Effector CD8-positive, alpha-beta T cell (primary cell): ENCODE measurements at places on chromosomes 12 and 14.

- DNase-seq, result no peak
Observed at GRCh38 chr14:24122416-24122815, 7.7 kb upstream of the NRL start.

DNA sequence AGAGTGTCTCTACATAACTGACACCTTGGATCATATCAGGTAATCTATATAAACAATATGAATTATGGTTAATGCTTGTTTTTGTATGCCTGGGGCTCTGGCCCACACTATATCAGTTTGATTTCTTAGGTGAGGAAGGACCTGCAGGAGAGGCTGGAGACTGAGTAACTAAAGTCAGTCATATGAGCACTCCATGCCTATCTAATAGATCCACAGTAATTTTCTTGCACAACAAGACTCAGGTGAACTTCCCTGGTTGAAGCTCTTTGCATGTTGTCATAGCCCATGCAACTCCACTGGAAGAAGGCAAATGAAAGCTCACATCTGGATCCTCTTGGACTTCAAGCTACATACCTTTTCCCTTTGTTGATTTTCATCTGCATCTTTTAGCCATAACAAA is 62.3 kb downstream of the CDK17 start:
- no peak for DNase-seq

DNA sequence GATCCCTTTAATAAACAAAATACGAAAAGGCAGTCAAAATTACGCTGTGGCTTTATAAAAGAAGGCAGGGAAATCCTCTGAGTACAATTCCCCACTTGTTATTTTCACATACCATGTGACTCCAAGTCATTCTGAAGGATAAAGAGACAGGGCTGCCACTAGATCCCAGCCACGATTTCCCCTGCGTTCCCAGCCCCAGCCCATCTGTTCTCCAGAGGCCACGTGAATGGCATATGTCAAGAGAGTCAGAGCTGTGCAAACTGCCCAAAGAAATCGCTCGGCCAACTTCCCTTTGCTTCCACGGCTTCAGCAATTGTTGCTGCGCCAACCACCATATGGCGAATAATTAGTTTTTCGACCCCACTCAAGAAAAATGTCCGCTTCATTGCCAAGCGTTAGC is 161.3 kb downstream of the C12orf42 start:
- DNase-seq, result no peak

DNA sequence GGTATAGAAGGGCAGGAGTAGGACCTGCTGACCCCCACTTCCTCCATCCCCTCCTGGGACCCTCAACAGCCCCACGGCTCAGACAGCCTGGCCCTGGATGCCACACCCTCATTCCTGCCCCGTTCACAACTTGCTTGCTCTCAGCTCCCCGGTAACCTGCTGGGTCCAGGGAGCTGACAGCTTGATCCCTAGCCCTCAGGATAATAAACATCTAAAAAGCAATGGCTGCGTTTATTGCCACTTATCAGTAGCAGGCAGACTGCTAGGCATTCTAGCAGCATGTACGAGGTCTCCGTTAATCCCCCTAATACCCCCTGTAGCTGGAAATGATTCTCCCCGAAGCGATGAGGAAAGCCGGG is 24.3 kb upstream of the RPLP0 start:
- DNase-seq, result no peak

DNA sequence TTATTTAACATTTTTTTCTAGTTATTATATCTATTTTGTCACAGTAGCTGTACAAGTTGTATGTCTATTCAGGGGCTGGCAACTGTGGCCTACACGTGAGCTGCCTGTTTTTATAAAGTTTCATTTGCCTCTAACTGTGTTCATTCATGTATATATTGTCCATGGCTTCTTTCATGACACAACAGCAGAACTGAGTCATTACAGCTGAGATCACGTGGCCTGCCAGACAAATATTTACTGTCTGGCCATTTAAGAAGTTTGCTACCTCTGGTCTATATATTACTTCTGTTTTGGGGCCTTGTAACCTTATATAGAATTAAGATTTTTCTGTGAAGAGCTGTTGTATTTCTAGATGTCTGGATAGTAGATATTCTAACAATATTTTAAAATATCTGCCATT is 37.9 kb downstream of the KIAA0586 start:
- no peak for DNase-seq

GRCh38 chr12:8603856-8604255 is 8.8 kb downstream of the AICDA start:
- DNase-seq, result no peak
